Naive thymus-derived CD4-positive, alpha-beta T cell (primary cell): ENCODE measurements at places on chromosomes 5 and 9.
A peak's percentile ranks its signal among the peaks of the same experiment; 100 is the strongest.

- peaks cover 10% of the 10 kb centered on the region for H3K4me1 ChIP-seq
- peak; percentile 76 for DNase-seq
- no peaks in the 10 kb centered on the region for H3K27me3 ChIP-seq
- H3K36me3 ChIP-seq = peaks cover 62% of the 10 kb centered on the region
- H3K4me3 ChIP-seq = no peak overlapping the region
These were observed 168.5 kb downstream of the DOCK2 start for GRCh38 chr5:169805527-169805934.

DNA sequence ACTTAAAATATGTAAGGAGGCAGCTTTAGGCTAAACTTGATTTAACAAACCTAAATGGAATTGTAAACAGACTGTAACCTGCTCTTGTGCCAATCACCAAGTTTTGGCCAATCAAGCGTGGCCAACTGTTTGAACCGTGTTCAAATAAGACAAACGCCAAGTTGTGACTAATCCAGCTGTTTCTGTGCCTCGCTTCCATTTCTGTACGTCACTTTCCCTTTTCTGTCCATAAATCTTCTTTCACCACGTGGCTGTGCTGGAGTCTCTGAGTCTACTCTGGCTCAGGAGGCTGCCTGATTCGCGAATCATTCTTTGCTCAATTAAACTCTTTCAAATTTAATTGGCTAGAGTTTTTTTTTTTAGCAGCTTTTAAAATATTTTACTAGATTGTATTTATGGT, 71.3 kb downstream of the LIX1 start:
- no peak overlapping the region for H3K4me3 ChIP-seq
- H3K36me3 ChIP-seq = no peaks in the 10 kb centered on the region
- no peak overlapping the region for H3K27ac ChIP-seq
- H3K4me1 ChIP-seq = no peaks in the 10 kb centered on the region
- DNase-seq = no peak
- no peaks in the 10 kb centered on the region for H3K27me3 ChIP-seq

DNA sequence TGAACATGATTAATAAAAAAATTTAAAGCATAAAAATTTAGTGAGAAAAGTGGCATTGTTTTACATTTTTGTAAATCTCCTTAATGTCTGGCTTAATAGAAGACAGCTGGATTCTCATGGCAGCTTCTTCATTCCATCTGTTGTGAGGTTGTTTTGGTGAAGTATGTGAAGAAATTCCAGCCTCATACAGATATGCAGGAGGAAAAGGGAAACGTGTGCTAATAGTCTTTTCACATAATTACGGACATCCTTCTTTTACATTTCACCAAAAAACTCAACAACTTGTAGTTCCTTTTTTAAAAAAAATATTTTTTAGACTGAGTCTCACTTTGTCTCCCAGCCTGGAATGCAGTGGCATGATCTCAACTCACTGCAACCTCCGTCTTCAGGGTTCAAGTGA, 46.9 kb downstream of the HACD4 start:
- DNase-seq = no peak
- no peaks in the 10 kb centered on the region for H3K27me3 ChIP-seq
- H3K27ac ChIP-seq = no peak overlapping the region
- no peak overlapping the region for H3K4me3 ChIP-seq
- no peaks in the 10 kb centered on the region for H3K4me1 ChIP-seq
- no peaks in the 10 kb centered on the region for H3K36me3 ChIP-seq

- H3K27ac ChIP-seq = no peak overlapping the region
- H3K4me3 ChIP-seq = no peak overlapping the region
- H3K36me3 ChIP-seq = no peaks in the 10 kb centered on the region
These were observed 109.0 kb downstream of the FRMD3 start for GRCh38 chr9:83429229-83429628.

DNA sequence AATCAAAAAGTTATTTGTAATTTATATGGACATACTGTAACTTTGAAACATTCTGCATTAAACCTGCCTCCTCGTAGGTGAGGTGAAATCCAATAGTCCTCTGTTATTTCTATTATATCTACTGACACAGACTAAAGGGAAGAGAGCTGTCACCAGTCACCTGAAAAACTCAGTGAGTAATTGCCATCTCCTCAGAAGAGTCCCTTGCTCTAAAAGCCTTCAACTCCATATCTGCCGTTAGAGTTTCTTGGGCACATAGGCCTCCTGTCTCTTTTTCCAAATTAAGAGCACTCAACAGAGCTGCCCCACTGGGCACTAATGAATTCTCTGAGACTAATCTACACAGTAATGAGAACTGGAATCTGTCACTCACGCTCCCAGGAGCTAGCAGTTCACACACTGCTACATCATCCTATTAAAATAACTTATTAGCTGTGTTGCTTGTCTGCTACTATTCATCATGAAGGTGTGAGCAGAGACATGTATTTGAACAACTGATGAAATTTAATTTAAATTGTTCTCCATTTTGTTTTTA, 67.3 kb upstream of the VCAN start:
- H3K4me1 ChIP-seq = no peaks in the 10 kb centered on the region
- H3K27ac ChIP-seq = no peak overlapping the region
- H3K27me3 ChIP-seq = no peaks in the 10 kb centered on the region

DNA sequence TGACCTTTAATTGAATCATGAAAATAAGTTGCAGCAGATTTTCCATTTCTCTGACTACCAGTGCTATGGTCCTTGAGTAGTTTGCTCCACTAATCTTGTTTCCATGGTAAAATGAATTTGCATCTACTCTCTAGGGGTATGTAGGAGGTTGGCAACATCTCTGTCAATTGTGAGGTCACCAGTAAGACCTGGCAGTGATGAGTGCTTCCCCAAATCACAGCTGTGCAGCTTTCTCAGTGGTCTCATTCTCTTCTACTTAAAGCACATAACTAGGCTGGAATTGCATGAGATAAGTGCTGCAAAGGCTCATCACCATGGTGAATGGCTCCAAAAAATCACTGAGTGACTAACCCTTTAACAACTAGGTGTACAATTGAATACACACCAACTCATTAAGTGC, 36.3 kb downstream of the ADAMTS19 start:
- no peak overlapping the region for H3K4me3 ChIP-seq
- H3K36me3 ChIP-seq = no peaks in the 10 kb centered on the region
- H3K4me1 ChIP-seq = no peaks in the 10 kb centered on the region
- H3K27ac ChIP-seq = no peak overlapping the region

- H3K4me3 ChIP-seq = no peak overlapping the region
- DNase-seq = no peak
- no peaks in the 10 kb centered on the region for H3K27me3 ChIP-seq
- H3K36me3 ChIP-seq = no peaks in the 10 kb centered on the region
- H3K27ac ChIP-seq = no peak overlapping the region
- peaks cover 9% of the 10 kb centered on the region for H3K4me1 ChIP-seq
These were observed 42.1 kb downstream of the TIMD4 start for GRCh38 chr5:156920861-156921431.

DNA sequence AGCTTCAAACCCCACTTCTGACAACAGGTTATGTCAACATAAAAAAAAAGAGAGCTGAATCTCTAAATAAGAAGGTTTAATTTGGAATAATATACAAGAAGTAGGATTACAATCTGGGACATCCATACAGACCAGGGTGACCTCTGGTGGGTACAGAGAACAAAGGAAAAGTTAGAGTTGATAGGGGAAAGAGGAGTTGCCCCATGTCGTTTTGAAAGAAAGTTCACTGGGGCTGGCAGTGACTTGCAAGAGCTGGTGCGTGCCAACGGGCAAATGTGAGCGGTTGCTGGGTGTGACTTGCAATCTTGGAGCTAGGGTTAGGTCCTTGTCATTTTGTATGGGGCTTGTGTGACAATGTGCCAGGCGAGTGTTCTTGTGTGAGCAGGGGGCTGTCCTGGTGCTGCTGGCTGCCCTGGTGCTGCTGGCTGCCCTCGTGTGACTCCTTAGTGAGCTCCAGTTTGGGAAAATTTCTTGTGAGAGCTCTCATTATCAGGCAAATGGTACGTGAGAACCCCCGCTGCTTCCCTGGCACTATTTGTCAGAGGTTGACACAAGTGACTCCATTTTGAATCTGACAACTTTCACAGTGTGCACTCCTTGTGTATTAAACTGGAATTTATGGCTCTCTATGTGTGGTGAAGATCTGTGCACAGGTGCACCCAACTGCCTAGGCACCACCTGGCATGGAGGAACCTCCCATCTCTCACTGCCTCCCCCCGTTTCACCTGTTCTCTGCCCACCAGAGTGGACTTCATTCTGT, 69.8 kb downstream of the UBE2QL1 start:
- no peaks in the 10 kb centered on the region for H3K36me3 ChIP-seq
- no peak for DNase-seq
- no peaks in the 10 kb centered on the region for H3K4me1 ChIP-seq
- no peak overlapping the region for H3K4me3 ChIP-seq

DNA sequence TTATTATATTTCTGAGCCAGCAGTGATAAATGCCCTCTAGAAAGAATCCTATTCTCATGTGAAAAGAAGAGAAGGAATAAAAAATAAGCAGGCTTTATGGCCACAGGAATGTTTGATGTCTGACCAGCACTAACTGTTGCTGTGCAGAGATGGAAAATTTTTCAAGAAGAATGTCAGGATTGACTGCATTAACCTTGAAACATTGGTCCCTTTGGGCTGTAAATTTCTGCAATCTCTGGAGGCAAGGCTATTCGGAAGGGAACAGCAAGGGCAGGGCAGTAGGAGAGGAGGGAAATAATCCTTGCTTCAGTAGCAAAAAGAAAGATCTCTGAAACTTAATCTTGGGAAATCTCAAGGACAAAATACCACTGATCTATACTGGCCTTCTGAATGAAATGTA, 415.2 kb downstream of the DNAH5 start:
- no peaks in the 10 kb centered on the region for H3K27me3 ChIP-seq
- H3K4me1 ChIP-seq = no peaks in the 10 kb centered on the region
- no peak overlapping the region for H3K27ac ChIP-seq
- H3K36me3 ChIP-seq = no peaks in the 10 kb centered on the region

- DNase-seq = no peak
- no peaks in the 10 kb centered on the region for H3K27me3 ChIP-seq
- no peaks in the 10 kb centered on the region for H3K4me1 ChIP-seq
- no peaks in the 10 kb centered on the region for H3K36me3 ChIP-seq
These were observed 89.9 kb upstream of the ADAMTSL1 start for GRCh38 chr9:18384066-18384465.

- H3K27me3 ChIP-seq = no peaks in the 10 kb centered on the region
- no peak overlapping the region for H3K4me3 ChIP-seq
- DNase-seq = no peak
- no peaks in the 10 kb centered on the region for H3K36me3 ChIP-seq
- no peaks in the 10 kb centered on the region for H3K4me1 ChIP-seq
- no peak overlapping the region for H3K27ac ChIP-seq
These were observed 27.3 kb upstream of the SHB start for GRCh38 chr9:38096238-38096805.

- DNase-seq = no peak
- H3K27me3 ChIP-seq = no peaks in the 10 kb centered on the region
- H3K36me3 ChIP-seq = no peaks in the 10 kb centered on the region
- H3K4me3 ChIP-seq = no peak overlapping the region
- H3K4me1 ChIP-seq = no peaks in the 10 kb centered on the region
These were observed 92.8 kb upstream of the LRRTM2 start for GRCh38 chr5:138967791-138968448.

DNA sequence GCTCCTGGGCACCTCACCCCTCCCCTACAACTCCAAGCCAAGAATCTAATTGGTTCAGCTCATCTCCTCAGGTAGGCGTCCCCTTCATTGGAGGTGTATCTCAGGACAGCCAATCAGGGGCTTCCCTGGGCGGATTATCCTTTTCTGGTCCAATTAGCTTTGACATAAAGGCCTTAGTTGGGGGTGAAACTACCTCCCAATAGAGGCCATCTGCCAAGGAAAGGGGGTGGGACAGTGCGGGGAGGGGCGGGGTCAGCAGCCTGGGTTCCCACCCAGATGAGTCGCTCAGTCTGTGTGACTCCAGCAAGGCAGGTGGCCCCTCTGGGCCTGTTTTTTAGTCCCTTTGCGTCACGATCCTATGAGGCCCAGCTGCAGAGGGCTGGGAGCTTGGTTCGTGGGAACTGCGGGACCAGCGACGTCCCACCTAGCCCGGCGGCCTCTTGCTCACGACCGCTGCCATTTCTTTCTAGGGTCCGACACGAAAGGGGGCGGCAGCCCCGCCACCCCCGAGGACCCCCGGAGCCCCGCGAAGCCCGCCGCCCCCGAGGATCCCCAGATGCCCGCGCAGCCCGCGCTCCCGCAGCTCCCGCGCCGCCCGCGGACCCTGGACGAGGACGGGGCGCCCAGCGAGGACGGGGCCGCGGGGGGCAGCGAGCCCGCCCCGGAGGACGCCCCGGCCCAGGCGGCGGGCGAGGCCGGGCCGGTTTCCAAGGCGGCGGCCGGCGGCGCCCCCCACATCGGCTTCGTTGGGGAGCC, 8.9 kb downstream of the PRRT1B start:
- H3K27me3 ChIP-seq = no peaks in the 10 kb centered on the region
- no peak overlapping the region for H3K4me3 ChIP-seq
- no peak for DNase-seq
- H3K27ac ChIP-seq = no peak overlapping the region
- H3K36me3 ChIP-seq = no peaks in the 10 kb centered on the region

- no peaks in the 10 kb centered on the region for H3K4me1 ChIP-seq
- no peak overlapping the region for H3K4me3 ChIP-seq
- no peak overlapping the region for H3K27ac ChIP-seq
- no peak for DNase-seq
These were observed 120.2 kb upstream of the NFIB start for GRCh38 chr9:14434158-14434504.

DNA sequence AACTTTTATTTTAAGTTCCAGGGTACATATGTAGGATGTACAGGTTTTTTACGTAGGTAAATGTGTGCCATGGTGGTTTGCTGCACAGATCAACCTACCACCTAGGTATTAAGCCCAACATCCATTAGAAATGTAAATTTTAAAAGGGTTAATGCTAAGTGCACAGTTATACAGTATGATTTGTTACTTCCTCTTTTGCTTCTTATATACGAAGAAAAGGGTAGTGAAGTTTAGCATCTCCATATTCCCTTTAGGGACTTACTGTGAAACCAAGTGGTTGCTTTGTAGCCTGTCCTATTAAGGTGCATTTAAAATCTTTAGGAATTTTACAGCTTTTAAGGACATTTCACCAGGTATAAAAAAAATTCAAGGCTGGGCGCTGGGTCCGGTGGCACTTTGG, 46.4 kb downstream of the RBM27 start:
- H3K27me3 ChIP-seq = no peaks in the 10 kb centered on the region
- H3K36me3 ChIP-seq = peaks cover 50% of the 10 kb centered on the region
- H3K4me1 ChIP-seq = no peaks in the 10 kb centered on the region
- no peak overlapping the region for H3K4me3 ChIP-seq
- no peak for DNase-seq

- H3K27me3 ChIP-seq = no peaks in the 10 kb centered on the region
These were observed 45.4 kb downstream of the ABCA1 start for GRCh38 chr9:104882566-104882965.

DNA sequence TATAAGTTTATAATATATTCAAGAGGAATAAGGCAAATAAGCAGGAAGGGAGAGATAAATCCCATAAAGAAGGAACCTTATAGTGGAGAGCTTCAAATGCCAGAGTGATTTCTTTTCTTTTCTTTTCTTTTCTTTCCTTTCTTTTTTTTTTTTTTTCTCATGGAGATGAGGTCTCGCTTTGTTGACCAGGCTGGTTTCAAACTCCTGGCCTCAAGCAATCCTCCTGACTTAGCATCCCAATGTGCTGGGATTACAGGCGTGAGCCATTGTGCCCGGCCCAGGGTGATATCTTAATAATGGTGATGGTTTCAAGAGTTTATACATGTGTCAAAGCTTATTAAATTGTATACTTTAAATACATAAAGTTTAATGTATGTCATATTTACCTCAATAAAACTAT, 19.6 kb upstream of the FOCAD start:
- no peaks in the 10 kb centered on the region for H3K4me1 ChIP-seq
- DNase-seq = no peak
- H3K36me3 ChIP-seq = no peaks in the 10 kb centered on the region

- no peak overlapping the region for H3K27ac ChIP-seq
- H3K36me3 ChIP-seq = no peaks in the 10 kb centered on the region
- peaks cover 11% of the 10 kb centered on the region for H3K27me3 ChIP-seq
- no peaks in the 10 kb centered on the region for H3K4me1 ChIP-seq
- no peak for DNase-seq
These were observed 48.3 kb upstream of the IRX4 start for GRCh38 chr5:1930880-1931603.
